Fibroblast of the aortic adventitia (primary cell): ENCODE measurements at places on chromosomes 12 and 14.
A peak's percentile ranks its signal among the peaks of the same experiment; 100 is the strongest.

GRCh38 chr12:21697904-21698630 is 40.4 kb upstream of the LDHB start:
- peak; percentile 78 for DNase-seq

- DNase-seq, result no peak
Observed at GRCh38 chr14:84074626-84075025, 1455.3 kb upstream of the FLRT2 start.

- no peak for DNase-seq
Observed at GRCh38 chr14:36208690-36209278, 32.3 kb upstream of the PTCSC3 start.

DNA sequence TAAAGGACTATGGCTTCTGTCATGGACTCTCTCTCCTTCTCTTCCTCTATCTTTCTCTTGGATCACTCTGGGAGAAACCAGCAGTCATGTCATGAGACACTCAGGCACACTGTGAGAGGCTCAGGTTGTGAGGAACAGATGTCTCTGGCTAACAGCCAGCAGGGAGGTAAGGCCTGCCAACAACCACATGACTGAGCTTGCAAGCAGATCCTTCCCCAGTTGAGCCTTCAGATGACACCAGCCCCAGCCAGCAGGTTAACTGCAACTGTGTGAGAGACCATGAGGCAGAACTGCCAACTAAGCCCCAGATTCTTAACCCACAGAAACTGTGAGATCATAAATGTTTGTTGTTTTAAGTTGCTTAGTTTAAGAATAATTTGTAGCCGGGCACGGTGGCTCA is 90.6 kb downstream of the VCPKMT start:
- no peak for DNase-seq

DNA sequence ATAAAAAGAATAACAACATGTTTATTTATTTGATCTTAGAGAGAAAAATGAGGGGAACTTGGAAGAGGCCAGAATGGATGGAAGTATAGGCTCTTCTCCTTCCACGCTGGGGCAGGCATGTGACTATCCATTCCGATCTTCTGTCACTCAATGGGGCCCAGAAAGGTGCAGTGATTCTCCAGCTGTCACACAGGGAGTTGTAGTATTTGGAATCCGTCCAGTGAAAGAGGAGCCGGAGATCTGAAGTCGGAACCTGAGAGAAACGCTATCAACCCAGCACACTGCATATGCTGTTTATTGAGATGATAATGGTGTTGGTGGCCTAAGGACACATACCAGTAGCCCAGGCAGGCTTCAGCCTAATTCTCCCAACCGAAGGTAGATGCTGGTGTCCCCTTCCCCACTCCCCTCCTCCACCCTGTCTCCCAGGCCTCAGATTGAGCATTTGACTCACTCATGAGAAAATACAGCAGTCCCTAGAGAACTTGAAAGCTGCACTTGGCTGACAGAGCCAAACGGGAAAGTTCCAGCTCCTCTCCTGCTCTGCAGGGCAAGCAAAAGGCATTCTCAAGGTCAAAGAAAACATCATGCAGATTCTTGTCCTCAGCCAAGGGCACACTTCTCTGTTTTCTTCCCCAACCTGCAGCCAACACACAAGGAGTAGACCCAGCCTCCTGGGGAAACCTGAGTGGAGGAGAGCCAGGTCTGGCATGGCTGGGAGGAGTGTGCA is 100.4 kb downstream of the IRF2BPL start:
- no peak for DNase-seq

DNA sequence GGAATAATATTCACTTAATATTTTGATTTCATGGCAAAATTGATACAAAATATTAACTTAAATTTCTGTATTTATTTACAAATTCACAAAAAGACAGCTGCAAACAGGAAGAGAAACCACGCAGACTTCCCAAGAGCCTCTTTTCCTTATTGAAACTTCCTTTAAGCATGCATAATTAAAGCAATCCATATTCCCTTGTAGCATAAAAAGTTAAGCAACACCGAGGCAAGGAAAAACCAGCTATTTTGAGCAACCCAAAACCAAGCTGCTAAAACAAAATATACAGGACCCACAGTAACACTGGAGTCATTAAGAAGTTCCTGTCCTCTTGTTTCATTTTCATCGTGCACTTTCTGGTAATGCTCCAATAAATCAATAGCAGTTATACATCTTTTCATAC is 58.0 kb downstream of the EEA1 start:
- DNase-seq, result no peak

GRCh38 chr14:28879573-28879996 is 113.0 kb downstream of the FOXG1 start:
- no peak for DNase-seq

DNA sequence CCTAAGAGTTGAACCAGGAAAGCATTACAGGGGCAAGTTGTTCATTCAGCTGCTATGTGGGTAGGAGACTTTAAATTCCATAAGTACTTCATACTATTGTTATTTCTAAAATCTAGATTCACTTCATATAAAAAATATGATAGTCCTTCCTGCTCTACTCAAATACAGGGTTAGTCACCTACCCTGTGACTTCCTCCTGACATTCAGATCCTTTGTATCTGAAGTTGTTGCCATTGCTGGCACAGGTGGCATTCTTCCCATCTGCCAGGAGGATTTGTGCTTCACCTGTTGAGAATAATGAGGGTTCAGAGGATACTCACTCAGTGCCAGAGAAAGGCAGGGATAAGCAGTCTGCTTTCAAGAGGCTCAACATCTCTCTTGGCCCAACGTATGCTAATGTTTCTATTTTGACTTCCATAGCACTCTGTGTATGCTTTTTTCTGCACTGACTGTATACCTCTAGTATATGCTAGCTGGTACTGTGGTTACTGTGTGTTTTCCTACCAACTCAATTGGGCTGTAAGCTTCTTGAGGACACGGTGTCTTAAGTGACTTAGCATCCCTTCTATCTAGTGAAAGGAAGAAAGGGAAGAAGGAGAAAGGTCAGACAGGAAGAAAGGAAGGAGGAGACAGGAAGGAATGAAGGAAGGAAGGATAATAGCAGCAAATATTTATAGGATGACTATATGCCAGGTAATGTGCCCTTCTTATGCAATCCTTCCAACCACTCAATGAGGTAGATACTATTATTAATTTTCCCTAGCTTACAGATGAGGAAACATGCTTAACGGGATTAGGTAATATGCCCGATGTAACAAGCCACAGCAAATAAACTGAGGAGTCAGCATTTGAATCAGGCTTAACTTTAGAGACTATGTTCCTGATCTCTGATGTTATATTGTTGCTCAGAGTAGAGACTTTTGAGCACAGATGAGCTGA is 38.5 kb upstream of the FGF6 start:
- DNase-seq, result no peak

DNA sequence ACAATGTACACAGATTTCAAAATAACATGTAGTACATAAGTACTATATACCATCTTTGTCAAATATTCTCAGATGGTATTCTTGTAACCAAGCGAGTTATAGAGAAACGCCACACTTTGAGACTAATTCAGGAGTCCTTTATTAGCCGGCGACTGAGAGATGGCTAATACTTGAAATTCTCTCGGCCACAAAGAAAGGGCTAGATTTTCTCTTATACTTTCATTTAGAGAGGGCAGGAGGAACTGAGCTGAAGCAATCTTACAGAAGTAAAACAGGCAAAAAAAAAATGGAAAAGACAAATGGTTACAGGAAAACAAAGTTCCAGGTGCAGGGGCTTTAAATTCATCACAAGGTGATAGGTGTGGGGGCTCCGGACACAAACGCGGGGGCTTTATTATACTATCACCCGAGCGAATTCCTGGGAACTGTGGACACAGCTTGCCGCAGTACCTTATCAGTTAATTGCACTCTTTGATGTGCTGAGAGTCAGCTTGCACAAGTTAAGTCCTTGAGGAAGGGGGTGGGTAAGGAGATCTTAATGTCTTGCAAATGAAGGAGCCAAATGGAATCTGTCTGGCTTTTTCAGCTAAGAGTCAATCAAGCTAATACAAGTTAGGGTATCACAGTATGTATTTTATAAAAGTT is 382.3 kb downstream of the KCNH5 start:
- no peak for DNase-seq

GRCh38 chr12:49925433-49926204 is 21.9 kb upstream of the FAIM2 start:
- no peak for DNase-seq

DNA sequence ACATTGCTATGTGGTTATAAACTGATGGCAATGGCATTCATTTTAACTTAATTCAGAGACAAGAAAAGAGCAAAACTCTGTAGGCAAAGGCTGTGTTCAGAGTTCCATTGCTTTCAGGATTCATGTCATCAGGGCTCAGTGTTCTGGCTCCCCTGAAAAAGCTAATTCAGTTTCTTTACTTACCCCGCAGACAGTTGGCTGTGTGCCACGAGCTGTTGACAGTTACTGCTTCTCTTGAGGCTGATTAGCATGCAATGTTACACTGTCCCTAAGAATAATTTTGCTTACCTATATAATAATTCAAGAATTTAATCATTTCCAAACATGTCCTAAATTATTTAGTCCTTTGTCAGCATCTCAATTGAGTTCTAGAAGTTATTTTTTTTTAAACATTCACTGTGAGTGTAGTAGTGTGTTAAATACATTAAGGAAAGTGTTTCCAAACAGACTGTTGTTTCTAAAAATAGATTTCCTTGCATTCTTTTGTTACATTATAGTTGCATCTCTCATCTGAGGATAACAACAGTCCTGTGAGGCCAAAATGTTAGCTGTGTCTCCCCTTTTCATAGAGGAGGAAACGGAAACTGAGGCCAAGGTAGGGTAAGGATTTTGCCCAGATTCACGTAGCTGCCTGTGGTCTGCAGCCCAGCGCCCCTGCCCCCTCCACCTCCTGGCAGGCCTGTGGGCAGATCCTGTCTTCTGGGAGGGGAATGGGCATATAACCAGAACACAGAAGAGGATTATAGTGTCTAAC is 98.6 kb downstream of the PELI2 start:
- peak; percentile 30 for DNase-seq

DNA sequence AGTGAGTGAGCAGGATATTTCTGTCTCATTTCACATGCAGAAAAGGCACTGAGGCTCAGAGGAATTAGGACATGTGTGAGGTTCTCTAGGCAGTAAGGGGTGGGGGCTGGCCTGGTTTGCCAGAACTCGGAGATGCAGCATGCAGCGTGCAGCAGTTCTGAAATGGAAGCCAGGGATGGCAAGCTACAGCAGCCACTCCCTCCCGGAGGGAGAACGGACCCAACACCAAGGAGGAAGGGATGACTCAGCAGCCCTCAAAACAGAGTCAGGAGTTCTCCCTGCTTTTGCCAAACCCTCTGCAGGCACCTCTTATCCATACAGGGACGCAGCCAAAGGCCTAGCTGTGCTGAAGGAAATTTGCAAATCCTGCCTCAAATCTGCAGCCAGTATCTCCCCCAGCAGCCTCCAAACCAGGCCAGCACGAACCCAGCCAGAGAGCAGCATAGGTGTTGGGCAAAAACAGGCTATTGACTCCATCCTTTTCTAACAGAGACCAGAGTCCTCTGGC is 10.3 kb upstream of the SERPINA3 start:
- DNase-seq, result peak; percentile 98

- DNase-seq, result no peak
Observed at GRCh38 chr12:131671871-131672270, 39.0 kb upstream of the SFSWAP start.

GRCh38 chr12:50400104-50400637 is 514 bp upstream of the LARP4 start:
- no peak for DNase-seq

- no peak for DNase-seq
Observed at GRCh38 chr12:93363841-93364297, 13.9 kb upstream of the NUDT4 start.

GRCh38 chr14:84181072-84181471 is 1348.9 kb upstream of the FLRT2 start:
- no peak for DNase-seq

DNA sequence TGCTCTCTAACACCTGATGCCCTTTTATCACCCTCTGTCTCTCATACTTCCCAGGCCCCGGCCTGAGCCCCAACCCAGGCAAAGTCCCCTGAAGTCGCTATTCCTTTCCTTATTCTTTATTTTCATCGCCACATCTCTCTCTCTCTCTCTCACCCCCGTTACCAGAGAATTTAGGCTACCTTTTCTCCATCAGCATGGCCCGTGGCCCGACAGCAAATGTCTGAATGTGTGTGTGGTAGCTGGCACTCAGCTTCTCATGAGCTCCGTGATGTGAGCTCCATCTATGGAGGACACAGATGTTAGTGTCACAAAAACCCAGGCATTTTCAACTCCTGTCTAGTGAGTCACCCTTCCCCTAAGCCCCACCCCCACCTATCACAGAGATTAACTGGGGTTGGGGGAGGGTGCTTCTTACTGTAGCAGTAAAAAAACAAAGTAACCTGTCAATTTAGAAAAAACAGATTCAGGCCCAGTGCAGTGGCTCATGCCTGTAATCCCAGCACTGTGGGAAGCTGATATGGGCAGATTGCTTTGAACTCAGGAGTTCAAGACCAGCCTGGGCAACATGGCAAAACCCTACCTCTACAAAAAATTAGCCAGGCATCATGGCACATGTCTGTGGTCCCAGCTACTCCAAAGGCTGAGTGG is 53.8 kb downstream of the VCPKMT start:
- peak; percentile 62 for DNase-seq

GRCh38 chr12:131589966-131590365 is 120.9 kb upstream of the SFSWAP start:
- DNase-seq, result no peak

GRCh38 chr14:22664261-22664660 is 20.1 kb upstream of the OR6J1 start:
- DNase-seq, result no peak

- peak; percentile 97 for DNase-seq
Observed at GRCh38 chr14:65095633-65096205, 6.6 kb downstream of the MAX start.

- DNase-seq, result no peak
Observed at GRCh38 chr12:2683283-2684025, 111.3 kb upstream of the FKBP4 start.

- peak; percentile 49 for DNase-seq
Observed at GRCh38 chr14:95134304-95134933, 22.9 kb downstream of the DICER1 start.

DNA sequence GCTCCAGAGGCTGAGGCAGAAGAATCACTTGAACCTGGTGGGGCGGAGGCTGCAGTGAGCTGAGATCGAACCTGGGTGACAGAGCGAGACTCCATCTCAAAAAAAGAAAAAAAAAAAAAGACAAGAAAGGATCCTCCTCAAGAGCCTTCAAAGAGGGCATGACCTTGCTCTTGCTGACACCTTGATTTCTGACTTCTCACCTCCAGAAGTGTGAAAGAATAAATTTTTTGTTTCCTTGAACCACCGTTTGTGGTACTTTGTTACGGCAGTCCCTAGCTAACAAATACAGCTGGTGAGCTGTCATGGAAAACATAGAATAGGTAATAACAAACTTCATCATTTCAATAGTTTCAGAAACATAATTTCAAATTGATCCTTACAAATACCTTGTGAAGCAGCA is 1.9 kb upstream of the ACTR10 start:
- no peak for DNase-seq
